ENCODE measurements at places on chromosomes 11 and 22.

GRCh38 chr22:42444077-42444904 is 12.1 kb upstream of the NFAM1 start:
- peak; percentile 86 for DNase-seq

DNA sequence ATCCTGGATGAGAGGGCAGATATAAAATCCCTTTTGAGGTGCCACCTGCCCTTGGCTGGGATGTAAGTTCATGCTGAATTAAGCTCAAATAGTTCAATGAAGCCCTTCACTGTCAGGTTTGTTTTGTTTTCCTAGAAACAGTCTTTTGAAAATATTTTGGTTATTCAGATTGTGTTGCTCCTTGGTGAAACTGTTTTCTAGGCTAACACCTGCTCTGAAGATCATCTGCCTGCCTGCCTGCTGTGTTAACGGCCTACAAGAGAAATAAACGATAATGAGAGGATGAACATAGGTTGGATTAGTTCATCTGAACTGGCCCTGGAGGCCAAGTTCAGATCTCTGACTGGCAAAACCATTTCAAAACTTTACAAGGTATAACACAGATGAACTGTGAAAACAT is 67.4 kb downstream of the ZBTB44 start:
- DNase-seq: no peak

DNA sequence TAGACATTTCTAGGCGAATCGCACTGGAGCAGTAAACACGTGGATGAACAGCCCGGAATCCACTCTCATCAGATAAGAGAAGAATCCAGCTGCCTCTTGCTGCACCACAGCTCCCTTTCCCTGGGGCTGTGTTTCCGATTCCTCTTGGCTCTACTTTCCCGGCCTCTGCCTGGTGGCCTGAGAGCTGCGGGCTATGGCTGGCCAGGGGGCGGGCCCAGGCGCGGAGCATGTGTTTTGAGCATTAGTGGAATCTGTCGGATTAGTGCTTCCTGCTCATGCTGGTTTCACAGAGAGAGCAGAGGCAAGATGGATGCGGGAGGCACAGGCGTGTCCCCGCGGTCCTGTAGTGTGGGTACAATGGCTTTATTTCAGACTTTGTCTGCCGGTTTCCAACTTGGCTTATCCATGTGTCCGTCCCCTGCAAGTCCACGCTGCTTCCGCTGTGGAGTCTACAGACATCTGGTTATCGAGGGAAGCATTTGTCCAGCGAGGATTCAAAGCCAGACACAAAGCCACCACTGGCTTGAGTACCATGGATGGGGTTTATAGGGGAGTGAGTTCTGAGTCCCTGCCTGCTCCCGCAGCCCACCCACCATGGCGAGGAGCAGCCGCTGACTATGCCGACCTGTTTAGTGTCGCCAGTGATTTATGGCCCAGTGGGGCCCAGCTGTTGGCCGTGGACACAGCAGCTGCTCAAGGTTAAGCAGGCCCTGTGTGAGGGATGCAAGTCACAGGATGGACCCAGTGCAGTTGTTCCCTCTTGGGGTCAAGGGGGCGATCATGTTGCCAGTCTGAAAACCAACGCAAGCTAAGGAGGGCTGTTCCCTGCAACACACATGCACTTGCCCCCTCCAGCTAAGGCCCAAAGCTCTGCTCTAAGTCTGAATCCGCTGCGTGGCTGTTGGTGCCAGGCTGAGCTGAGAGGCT is 43.3 kb upstream of the EP300 start:
- DNase-seq: peak; percentile 73

- DNase-seq: no peak
Observed at GRCh38 chr11:16784097-16784496, 45.6 kb downstream of the C11orf58 start.

- no peak for DNase-seq
Observed at GRCh38 chr22:39913886-39914285, 13.0 kb downstream of the GRAP2 start.

GRCh38 chr11:122852796-122853160 is 14.5 kb downstream of the CRTAM start:
- no peak for DNase-seq

GRCh38 chr11:70933981-70934583 is 318.3 kb downstream of the SHANK2 start:
- no peak for DNase-seq

GRCh38 chr22:43185860-43186261 is 1.1 kb downstream of the TTLL12 start:
- DNase-seq: no peak

DNA sequence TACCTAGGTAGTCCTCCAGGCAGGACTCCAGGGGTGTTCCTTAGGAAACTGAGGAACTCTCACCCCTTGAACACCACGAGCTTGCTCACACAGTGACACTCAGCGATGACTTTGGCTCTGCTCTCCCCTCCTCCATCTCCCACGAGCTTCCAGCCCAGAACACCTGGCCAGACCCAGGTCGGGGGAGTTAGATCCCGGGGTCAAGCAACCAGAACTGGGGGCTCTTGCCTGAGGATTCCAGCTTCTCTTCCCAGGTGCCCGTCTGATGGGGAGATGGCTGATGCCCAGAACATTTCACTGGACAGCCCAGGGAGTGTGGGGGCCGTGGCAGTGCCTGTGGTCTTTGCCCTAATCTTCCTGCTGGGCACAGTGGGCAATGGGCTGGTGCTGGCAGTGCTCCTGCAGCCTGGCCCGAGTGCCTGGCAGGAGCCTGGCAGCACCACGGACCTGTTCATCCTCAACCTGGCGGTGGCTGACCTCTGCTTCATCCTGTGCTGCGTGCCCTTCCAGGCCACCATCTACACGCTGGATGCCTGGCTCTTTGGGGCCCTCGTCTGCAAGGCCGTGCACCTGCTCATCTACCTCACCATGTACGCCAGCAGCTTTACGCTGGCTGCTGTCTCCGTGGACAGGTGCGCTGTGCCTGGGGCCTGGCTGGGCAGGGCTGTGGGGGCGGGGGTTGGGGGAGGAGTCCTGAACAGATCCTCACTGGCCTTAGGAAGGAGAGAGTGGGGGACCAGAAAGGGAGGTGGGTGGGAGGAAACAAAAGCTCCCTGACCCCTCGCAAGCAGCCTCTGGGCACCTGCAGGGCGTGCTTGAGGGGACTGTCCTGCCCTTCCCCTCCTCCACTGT is at the start of gene GALR3:
Gene GALR3 (plus strand): TSS at position 249 of the 852 bp plus-strand sequence. CDS start 25 bp downstream, at position 274.
- no peak for DNase-seq

DNA sequence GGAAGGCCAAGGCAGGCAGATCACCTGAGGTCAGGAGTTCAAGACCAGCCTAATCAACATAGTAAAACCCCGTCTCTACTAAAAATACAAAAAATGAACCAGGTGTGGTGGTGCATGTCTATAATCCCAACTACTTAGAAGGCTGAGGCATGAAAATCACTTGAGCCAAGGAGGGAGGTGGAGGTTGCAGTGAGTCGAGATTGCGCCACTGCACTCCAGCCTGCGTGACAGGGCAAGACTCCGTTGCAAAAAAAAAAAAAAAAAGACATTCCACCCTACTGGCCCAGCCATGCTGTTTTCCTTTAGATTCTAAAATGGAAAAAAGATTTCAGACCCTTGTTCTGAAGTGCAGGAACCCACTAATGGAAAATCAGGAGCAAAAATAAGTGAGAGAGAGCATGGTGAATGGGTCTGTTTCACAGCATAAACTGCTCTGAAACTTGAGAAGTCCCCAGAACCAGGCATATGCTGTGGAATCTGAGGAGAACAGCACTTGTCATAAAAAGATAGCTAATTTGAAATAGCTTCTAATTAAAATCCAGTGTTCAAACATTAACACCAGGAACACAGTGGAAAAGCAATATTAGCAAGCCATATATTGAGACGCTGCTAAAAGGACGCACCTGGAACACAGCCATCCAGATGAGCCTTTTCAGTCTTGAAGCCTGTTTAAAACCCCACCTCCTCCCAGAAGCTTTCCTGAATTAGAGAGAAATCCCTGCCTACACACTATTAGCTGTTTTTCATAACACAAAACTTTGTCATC is 66.3 kb upstream of the CHRM4 start:
- no peak for DNase-seq

DNA sequence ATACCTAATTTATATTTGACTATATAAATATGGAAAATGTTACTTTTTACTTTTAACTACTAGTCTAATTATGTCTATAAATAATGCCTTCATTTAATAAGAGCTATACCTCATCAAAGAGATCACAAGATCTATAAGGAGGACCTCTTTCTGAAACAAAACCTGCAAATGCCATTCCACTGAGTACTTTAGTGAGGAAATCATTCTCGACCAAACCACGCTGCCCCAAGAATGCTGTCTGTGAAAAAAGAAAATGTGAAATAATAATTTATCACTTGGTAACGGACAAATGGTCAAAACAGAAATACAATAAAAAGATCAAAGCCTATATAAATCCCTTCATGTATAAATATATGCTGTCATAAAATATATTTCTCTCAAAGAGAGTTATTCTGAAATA is 301.7 kb downstream of the SBF2 start:
- peak; percentile 42 for DNase-seq

DNA sequence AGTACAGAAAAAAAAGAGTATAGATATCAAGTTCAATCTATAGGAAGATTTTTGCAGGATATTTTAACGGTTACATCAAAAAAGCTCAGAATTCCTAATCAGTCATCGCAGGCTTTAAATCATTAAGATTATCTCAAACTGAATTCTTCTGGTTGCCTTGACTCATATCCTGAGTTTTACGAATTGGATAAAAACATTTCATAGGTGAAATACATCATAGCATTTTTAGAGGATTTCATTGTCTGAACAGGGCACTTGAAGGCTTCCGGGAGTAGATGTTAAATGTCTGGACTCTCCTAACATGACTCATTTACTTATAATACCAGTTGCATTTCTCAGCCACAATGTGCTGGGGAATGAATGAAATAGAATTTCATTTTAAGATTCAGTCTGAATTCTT is 2216.6 kb upstream of the RAG2 start:
- DNase-seq: peak; percentile 89

DNA sequence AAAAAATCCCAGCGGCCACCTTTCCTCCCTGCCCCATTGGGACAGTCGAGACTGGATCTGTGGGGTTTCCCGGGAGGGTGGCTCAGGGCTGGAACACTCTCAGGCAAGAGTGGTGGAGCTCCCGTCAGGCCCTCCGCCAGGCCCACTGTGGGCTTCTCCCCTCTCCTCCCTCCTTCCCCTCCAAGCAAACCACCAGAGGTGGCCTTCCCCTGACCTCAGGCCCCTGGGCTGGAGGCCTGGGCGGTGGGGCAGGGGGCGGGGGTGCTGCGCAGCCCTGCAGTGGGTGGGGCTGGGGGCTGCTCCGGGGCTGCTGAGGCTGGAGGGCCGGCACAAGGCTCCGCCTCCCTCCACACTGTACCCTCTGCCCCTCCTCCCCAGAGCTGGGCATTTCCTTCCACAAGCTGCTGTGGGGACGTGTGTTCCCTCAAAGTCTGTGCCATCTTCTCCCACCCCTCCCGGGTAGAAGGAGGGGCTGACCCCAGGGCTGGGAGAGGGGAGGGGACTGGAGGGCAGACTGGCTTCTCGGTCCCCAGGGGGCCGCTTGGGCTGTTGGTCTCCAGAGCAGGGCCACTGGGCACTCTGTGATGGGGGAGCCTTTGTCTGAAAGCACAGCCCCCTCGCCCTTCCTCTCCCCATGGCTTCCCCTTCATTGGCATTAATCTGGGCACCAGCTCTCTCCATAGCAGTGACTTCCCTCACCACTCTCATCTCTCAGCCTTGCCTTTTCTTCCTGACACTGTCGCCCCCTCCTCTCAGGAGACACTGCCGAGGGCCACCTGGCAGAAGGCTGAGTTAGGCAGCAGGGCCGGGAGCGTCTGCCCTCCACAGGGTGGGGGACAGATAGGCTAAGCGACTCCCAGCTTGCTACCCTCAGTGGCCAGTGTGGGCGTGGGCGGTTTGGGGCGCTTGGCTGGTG is 7.1 kb downstream of the RCOR2 start:
- no peak for DNase-seq

- DNase-seq: no peak
Observed at GRCh38 chr11:77471558-77472193, 2.2 kb downstream of the PAK1 start.

DNA sequence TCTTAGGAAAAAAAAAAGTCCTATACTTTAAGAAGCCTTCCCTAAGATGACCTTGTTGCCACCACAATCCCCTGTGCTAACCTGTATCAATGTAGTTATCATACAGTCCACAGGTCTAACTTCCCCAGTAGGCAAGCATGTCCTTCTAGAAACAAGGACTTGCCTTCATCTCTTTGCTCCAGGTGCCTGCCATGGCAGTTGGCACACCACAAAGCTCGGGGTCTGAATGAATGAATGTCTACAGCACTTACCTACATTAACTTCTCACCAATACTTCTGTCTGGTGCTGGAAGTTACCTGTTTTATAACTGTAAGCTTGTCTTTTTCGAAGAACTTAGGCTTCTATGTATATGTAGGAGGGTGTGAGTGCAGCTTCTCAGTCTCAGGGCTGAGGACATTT is 23.4 kb downstream of the CLPB start:
- no peak for DNase-seq

DNA sequence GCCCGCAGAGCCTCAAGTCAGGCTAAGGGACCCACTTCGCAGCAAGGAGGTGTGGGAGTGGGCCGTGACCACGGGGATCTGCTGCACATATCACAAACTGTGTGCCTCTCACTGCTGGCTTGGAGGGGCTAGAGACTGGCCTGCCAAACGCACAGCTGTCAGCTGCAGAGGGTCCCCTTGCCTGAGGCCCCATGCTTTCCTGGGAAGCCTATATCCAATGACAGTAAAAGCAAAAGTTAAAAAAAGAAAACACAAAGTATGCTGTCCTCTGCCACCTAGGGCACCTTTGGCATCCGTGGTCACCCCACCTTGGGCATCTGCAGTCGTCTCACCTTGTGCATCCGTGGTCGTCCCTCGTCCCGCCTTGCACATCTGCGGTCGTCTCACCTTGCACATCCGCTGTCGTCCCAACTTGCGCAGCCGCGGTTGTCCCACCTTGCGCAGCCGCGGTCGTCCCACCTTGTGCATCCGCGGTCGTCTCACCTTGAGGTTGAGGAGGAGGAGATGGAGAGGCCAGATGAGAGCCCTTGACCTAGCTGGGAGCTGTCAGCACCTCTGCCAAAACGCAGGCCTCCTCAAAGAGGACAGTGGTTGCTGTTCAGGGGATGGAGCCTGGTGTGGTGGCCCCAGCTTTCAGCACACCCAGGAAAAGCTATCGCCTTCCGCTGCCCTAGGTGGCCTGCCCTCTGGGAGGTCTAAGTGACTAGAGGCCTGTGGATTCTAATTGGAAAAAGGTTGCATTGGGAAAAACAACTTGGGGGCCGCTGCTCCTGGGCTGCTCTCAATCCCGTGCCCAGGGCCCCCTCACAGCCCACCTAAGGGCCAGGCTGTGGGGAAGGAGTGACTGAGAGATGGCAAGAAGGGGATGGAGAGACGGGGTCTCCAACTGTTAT is 90.5 kb downstream of the MYEOV start:
- no peak for DNase-seq

Data from astrocyte (in vitro differentiated cells and primary cell).